ENCODE measurements at places on chromosomes 5 and 9.

- peak; percentile 49 for DNase-seq
Observed at GRCh38 chr5:96752341-96753016, 55.3 kb downstream of the ERAP1 start.

- DNase-seq = no peak
Observed at GRCh38 chr5:1686016-1686802, 113.4 kb downstream of the MRPL36 start.

GRCh38 chr9:108972186-108972585, 38.0 kb downstream of the ABITRAM start:
- DNase-seq = no peak

GRCh38 chr9:104334549-104334948, 169.5 kb upstream of the OR13F1 start:
- no peak for DNase-seq

DNA sequence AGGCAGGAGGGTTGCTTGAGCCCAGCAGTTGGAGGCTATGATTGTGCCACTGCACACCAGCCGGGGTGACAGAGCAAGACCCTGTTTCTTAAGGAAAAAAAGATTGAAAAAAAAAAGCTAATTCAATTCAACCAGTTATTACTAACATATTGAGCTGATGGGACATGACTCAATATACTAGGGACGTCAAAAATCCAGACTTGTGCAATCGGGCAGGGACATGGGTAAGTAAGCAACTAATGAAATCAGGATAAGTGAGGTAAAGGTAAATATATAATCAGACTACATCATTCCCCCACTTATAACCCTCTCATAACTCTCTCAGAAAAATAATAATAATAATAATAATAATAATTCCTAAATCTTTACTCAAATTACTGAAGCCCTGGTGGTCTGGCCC, 975 bp upstream of the HAVCR1 start:
- peak; percentile 59 for DNase-seq

GRCh38 chr9:35859310-35859989, 10.8 kb downstream of the OR13J1 start:
- DNase-seq = peak; percentile 28

- DNase-seq = peak; percentile 83
Observed at GRCh38 chr9:100064872-100065581, 33.8 kb downstream of the ERP44 start.

DNA sequence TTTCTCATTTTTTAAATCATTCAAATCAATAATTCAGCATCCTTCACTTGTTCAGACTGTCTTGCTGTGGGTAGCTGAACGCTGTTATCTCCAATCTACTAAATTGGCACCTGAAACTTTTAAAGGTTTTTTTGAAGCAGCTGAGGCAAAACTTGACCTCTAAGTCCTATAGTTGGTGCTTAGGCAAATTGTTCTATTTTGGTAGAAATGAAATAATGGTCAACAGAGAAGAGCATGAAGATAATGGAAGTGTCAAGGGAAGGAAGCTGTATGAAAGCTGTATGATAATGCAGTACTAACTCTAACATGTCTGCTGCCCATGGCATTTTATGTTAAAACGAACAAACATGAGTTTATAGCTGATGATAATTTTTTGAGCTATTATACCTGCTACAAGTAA, 138.0 kb downstream of the GDNF start:
- DNase-seq = no peak

- DNase-seq = no peak
Observed at GRCh38 chr5:94191604-94192003, 426.8 kb downstream of the KIAA0825 start.

- DNase-seq = no peak
Observed at GRCh38 chr5:3590967-3591900, 4.4 kb upstream of the IRX1 start.

- no peak for DNase-seq
Observed at GRCh38 chr5:124574521-124575436, 171.7 kb downstream of the ZNF608 start.

DNA sequence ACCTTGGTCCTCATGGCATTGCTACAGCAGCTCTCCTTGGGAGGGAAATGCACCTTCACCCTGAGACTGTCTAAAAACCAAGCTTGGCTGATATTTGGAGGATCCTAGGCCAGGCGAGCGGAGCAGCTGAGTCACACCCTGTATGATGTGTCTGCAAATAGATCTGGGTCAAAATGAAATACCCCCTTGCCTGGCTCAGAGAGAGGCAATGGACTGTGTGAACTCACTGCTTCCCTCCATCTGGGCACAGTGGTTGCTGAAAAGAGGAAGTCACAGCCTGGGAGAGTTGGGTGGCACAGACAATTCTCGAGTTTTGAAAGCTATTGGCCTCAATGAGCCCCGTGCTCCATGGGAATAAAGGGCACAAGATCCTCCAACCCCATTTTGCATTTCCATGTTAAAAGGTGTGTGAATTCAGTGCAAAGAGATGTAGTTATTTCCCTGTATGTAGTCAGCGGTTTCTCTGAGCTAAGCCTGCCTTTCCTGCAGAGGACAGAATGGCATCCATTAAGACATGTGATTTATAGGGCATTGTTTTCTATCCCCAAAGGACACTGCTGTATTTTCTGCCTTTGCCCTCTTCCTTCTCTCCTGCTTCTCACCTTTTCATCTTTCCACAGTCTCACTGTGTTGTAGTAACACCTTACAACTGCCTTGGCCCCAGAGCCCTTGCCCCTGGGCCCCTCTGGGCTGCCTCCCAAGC, 177.2 kb downstream of the GADD45G start:
- DNase-seq = no peak

GRCh38 chr5:15718421-15719179, 218.6 kb downstream of the FBXL7 start:
- DNase-seq = no peak
